ENCODE measurements at places on chromosomes 3 and 15. TPM values are rescaled to one million over a fixed set of nuclear protein-coding genes. Genes with fewer than 3 reads are reported as not detected.

EPHA6 gene
- not detected for total RNA-seq

BFSP2 gene
- total RNA-seq = not detected

GXYLT2 gene
- 10.0 TPM for total RNA-seq

SEMA3F gene
- total RNA-seq = 3.2 TPM

BLM gene
- 4.8 TPM for total RNA-seq

LIPH gene
- total RNA-seq = not detected

PLAAT1 gene
- total RNA-seq = not detected

LRTM1 gene
- total RNA-seq = not detected

CCR8 gene
- total RNA-seq = not detected

SLC41A3 gene
- 56.0 TPM for total RNA-seq

TWF2 gene
- 137 TPM for total RNA-seq

CCR4 gene
- not detected for total RNA-seq

ZNF660 gene
- 0.76 TPM for total RNA-seq

GRCh38 chr3:98057631-98058030 is 22.5 kb upstream of the GABRR3 start:
- no peak overlapping the region for H3K4me3 ChIP-seq
- no peak overlapping the region for H3K27ac ChIP-seq
- no peak for DNase-seq
- H3K27me3 ChIP-seq = peaks cover 3% of the 10 kb centered on the region
- no peaks in the 10 kb centered on the region for H3K4me1 ChIP-seq

DNA sequence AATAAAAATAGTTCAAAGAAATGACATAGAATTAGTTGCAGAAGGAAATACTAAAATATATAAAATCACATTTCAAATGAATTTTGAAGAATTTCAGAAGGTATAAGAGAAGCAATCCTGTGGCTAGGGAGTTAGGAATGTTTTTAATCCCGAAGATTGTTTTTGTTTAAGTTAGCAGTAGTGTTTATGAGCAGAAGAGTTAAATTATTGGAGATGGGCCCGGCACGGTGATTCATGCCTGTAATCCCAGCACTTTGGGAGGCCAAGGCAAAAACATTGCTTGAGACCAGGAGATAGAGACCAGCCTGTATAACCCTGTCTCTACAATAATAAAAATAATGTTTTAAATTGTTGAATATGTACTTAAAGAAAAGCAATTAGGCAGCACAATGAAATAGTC is 432.5 kb downstream of the MFSD1 start:
- DNase-seq = peak; percentile 65
- no peaks in the 10 kb centered on the region for H3K27me3 ChIP-seq
- no peak overlapping the region for H3K4me3 ChIP-seq
- H3K27ac ChIP-seq = no peak overlapping the region

- H3K27ac ChIP-seq = peak overlapping the region; percentile 70
- H3K4me1 ChIP-seq = peaks cover 18% of the 10 kb centered on the region
- peak; percentile 81 for DNase-seq
- no peak overlapping the region for H3K4me3 ChIP-seq
- no peaks in the 10 kb centered on the region for H3K36me3 ChIP-seq
These were observed 11.7 kb upstream of the ZNF148 start for GRCh38 chr3:125386811-125387210.

GRCh38 chr3:184320104-184320445 is 5.7 kb downstream of the EIF4G1 start:
- peak overlapping the region; percentile 63 for H3K4me3 ChIP-seq
- peak; percentile 99 for DNase-seq
- no peaks in the 10 kb centered on the region for H3K27me3 ChIP-seq
- H3K4me1 ChIP-seq = peaks cover 52% of the 10 kb centered on the region
- H3K27ac ChIP-seq = peak overlapping the region; percentile 44

- H3K4me1 ChIP-seq = peaks cover 55% of the 10 kb centered on the region
- H3K36me3 ChIP-seq = no peaks in the 10 kb centered on the region
- no peak overlapping the region for H3K4me3 ChIP-seq
- H3K27me3 ChIP-seq = no peaks in the 10 kb centered on the region
- no peak overlapping the region for H3K27ac ChIP-seq
- DNase-seq = no peak
These were observed 30.7 kb downstream of the CLEC3B start for GRCh38 chr3:45056608-45057301.

- H3K27ac ChIP-seq = no peak overlapping the region
- no peaks in the 10 kb centered on the region for H3K27me3 ChIP-seq
- H3K4me1 ChIP-seq = peaks cover 17% of the 10 kb centered on the region
- peaks cover 19% of the 10 kb centered on the region for H3K36me3 ChIP-seq
- DNase-seq = peak; percentile 47
These were observed 35.2 kb downstream of the AP4E1 start for GRCh38 chr15:50943638-50944037.

DNA sequence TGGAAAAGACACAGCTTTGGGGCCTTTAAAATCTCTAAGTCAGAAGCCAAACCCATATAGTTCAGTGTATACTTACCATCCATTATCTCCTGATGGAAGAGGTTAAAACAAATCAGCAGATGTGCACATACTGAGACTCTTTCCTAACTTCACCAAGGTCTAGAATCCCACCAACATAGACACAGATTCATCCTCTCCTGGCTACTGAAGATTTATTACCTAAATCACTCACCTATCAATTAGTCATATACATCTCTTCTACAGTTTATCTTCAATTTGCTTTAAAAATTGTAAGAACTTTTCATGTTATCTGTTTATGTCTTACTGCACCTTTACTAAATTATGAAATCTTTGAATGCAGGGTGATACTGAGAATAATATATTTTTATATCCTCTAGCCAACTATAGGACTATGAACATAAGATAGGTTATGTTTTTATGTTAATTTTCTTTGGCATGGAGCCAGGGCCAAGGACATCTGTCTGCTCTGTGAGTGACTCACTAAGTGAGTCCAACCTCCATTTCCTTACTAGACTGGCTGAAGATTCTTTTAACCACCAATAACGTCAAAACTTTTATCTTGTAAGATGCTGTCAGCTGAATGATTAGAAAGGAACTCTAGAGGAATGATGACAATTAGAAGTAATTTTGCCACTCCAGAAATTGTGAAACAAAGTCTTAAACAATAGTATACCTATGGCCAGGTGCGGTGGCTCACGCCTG is 397.6 kb downstream of the FOXP1 start:
- no peak overlapping the region for H3K4me3 ChIP-seq
- H3K27me3 ChIP-seq = no peaks in the 10 kb centered on the region

GRCh38 chr3:94099311-94099710 is 36.5 kb downstream of the NSUN3 start:
- DNase-seq = no peak
- H3K4me3 ChIP-seq = no peak overlapping the region

DNA sequence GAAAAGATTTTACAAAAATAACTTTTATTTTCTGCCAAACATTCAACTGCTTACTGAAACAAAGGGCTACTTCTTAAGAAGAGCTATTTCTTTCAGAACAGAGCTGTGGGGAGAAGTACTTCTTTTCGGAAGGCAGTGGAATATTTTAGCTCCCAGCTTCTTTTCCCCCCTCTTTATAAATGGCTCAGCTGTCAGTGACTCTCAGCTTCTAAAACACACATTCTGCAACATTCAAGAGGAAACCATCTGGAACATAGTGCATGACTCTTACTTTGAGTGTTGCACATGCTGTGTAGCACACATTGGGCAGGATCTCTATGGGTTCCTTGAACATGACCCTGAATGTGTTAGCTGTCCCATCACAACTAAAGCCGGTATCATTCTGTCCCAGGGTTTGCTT is 7.0 kb upstream of the C15orf40 start:
- H3K4me1 ChIP-seq = no peaks in the 10 kb centered on the region
- H3K4me3 ChIP-seq = no peak overlapping the region
- H3K27ac ChIP-seq = no peak overlapping the region

DNA sequence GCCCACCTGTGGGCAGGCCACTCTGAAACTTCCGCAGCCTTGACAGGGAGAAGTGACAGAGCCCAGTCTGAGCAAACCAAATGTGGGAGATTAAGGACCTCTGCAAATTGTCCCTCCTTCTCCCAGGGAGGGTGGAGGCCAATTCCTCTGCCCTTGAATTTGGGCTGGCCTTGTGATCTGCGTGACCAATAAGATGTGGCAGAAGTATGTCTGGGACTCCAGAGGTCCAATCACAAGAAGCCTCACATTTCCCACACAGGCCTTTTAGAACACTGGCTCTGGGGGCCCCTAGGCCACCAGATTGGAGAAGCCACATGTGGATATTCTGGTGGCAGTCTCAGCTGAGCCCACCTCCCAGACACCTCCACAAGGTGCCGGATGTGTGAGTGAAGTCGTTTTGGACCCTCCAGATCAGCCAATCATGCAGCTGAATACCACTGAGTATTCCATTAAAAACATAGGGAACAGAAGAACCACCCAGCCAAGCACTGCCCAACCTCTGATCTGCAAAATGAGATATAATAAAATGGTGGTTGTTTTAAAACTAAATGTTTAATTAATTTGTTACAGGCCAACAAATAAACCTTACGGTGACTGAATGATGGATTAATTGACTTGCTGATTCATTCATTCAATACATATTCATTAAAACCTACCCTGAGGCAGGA is 150.3 kb downstream of the NUP210 start:
- peaks cover 3% of the 10 kb centered on the region for H3K27me3 ChIP-seq
- DNase-seq = no peak
- no peaks in the 10 kb centered on the region for H3K36me3 ChIP-seq
- no peak overlapping the region for H3K4me3 ChIP-seq

DNA sequence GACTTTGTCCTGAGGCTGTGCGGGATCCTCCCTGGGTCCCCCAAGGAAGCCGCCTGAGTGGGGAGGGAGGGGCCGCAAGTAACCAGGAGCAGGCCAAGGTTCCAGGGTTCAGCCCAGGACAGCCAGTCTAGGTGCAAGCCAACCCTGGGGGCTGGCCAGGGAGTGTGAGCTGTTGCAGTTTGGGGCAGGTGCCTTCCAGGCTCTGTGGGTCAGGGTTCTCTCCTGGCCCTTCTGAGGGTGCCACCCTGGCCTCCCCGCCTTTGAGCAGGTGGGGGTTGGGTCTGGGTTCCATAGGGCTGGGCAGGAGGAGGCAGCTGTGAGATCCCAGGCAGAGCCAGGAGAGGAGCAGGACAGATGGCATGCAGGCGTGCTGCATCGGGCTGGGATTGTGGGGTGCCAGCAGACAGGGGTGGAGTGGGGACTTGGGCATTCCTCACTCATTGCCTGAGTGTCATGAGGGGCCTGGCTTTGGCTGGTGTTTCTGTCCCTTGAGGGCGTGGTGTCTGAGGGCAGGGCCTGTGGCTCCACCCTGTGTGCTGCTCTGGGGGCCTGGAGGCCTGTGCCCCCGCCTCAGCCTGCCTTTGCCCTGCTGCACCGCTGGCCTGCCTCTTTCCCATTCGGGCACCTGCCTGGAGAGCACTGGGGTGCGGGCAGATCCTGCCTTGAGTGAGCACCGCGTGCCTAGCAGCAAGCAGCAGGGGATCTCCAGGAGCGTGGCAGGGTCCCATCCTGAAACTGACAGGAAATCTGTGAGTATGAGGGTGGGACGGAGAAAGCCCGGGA is 18.4 kb downstream of the KLF13 start:
- no peaks in the 10 kb centered on the region for H3K36me3 ChIP-seq
- no peaks in the 10 kb centered on the region for H3K27me3 ChIP-seq
- no peak overlapping the region for H3K27ac ChIP-seq
- peaks cover 12% of the 10 kb centered on the region for H3K4me1 ChIP-seq

GRCh38 chr3:182913889-182914288 is 66.4 kb downstream of the DCUN1D1 start:
- H3K4me1 ChIP-seq = 0 out of 2 replicates have a peak, but pooled peaks cover 6% of the 10 kb centered on the region
- peaks cover 19% of the 10 kb centered on the region for H3K36me3 ChIP-seq
- H3K27ac ChIP-seq = no peak overlapping the region
- H3K27me3 ChIP-seq = no peaks in the 10 kb centered on the region
- no peak overlapping the region for H3K4me3 ChIP-seq

- H3K4me1 ChIP-seq = peaks cover 6% of the 10 kb centered on the region
- H3K27me3 ChIP-seq = no peaks in the 10 kb centered on the region
- no peak overlapping the region for H3K27ac ChIP-seq
These were observed 49.8 kb downstream of the SPATA12 start for GRCh38 chr3:57110214-57110613.

DNA sequence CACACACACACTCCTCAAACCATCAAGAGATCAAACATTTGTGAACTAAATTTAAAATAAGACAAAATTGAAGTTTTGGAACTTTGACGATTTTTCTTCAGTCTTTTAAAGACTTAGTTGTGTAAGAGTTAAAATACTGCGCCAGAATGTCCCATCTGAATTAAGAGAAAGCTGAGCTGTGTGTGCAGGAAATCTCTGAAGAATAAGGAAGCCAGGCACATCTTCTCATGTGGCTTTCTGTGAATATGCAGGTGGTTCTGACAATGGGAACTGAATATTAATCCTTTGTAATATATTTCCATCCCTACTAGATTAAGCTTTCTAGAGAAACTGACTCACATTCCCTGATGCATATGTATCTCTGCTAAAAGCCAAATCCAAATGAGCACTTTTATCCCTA is 60.1 kb upstream of the ICE2 start:
- no peaks in the 10 kb centered on the region for H3K4me1 ChIP-seq
- H3K36me3 ChIP-seq = no peaks in the 10 kb centered on the region
- H3K27ac ChIP-seq = no peak overlapping the region

GRCh38 chr3:188446014-188446413 is 292.1 kb downstream of the LPP start:
- H3K27me3 ChIP-seq = no peaks in the 10 kb centered on the region
- no peak for DNase-seq

DNA sequence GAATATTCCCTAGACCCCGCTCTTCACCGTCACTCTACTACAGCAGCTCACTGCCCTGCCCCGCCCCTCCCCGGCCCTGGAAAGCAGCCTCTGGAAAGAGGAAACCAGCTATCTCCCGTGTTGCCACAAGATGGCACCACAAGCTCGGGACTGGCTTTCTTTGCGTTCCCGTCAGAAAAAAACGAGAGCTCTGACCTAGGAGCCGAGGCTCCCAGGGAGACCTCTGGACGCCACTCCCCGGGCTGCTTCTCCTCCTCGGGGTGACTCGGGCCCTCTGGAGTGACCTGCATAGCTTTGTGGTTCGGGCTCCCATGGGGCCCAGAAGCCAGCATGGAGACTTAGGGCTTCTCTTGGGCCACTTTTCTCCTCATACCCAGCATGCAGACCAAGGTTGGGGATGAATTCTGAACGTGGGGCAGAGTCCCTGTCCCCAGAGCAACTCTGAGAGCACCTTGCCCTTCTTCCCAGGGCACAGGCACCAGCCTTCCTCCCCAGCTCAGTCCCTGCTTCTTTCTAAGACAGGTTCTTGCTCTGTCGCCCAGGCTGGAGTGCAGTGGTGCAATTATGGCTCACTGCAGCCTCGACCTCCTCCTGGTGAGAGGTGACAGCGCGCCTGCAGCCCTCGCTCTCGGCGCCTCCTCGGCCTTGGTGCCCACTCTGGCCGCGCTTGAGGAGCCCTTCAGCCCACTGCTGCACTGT is 19.0 kb downstream of the STOML1 start:
- peaks cover 10% of the 10 kb centered on the region for H3K4me1 ChIP-seq
- H3K36me3 ChIP-seq = no peaks in the 10 kb centered on the region
- no peaks in the 10 kb centered on the region for H3K27me3 ChIP-seq
- no peak overlapping the region for H3K27ac ChIP-seq
- peak overlapping the region; percentile 43 for H3K4me3 ChIP-seq
- peak; percentile 91 for DNase-seq

GRCh38 chr15:57820119-57820518 is 113.6 kb downstream of the POLR2M start:
- peak; percentile 18 for DNase-seq
- peaks cover 13% of the 10 kb centered on the region for H3K27me3 ChIP-seq
- no peaks in the 10 kb centered on the region for H3K4me1 ChIP-seq
- no peak overlapping the region for H3K4me3 ChIP-seq

GRCh38 chr3:48275287-48276027 is 34.6 kb downstream of the ZNF589 start:
- no peak overlapping the region for H3K27ac ChIP-seq
- H3K4me3 ChIP-seq = no peak overlapping the region
- no peaks in the 10 kb centered on the region for H3K36me3 ChIP-seq
- H3K4me1 ChIP-seq = peaks cover 9% of the 10 kb centered on the region
- DNase-seq = no peak

- no peak overlapping the region for H3K4me3 ChIP-seq
- H3K4me1 ChIP-seq = no peaks in the 10 kb centered on the region
- no peak for DNase-seq
- no peaks in the 10 kb centered on the region for H3K27me3 ChIP-seq
- H3K27ac ChIP-seq = no peak overlapping the region
These were observed 170.1 kb upstream of the GBE1 start for GRCh38 chr3:81931265-81932251.

Measured in GM23248 (cell line).